ELF-1 (cell line): ENCODE measurements at places on chromosomes 16 and 17.

DNA sequence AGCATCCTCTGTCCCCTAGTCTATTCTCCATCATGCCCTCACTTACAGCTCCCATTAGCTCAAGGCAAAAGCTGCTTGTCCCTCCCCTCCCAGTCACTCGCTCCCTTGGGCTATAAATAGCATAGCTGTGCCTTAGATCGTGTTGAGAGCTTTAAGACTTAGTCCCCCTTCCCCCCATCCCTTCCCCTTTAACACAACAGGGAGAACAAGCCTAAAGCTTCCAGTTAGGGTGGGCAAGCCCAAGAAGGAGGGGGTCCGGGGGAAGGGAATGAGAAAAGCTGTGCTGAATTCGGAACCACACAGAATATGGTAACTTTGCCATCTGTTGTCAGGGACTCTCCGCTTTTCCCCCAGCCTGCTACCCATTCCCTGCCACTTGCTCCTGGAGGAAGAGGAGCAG, 4.9 kb upstream of the HIGD1B start:
- DNase-seq: peak; percentile 69

DNA sequence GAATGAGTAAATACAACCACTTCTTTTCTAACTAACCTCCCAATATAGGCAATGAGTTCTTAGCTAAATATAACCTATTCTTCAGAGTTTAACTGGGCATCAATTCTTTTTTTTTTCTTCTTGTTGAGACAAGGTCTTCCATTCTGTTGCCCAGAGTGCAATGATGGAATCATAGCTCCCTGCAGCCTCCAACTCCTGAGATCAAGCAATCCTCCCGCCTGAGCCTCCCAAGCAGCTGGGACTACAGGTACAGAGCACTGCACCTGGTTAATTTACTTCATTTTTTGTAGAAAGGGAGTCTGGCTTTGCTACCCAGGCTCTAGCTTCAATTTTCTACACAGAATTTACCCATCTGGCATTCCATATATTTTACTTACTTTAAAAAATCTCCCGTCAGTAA, 1.1 kb downstream of the METTL16 start:
- DNase-seq: no peak

DNA sequence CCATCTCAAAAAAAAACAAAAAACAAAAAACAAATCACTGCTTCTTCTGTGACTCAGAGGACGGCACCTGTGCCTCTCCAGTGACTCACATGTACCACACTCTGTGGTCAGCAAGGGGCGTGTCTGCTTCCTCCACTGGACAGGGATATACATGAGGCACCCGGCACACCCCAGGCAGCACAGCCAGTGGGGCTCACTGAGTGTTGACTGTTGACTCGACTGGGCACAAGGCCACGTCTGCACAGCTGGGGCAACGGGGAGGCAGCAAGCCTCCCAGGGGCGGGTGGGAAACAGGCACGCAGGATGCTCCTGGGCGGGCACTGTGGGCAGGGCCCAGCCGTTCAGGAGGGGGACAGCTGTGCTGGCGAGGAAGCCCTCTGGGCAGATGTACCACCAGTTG, 64.1 kb downstream of the TIMM22 start:
- DNase-seq: no peak

DNA sequence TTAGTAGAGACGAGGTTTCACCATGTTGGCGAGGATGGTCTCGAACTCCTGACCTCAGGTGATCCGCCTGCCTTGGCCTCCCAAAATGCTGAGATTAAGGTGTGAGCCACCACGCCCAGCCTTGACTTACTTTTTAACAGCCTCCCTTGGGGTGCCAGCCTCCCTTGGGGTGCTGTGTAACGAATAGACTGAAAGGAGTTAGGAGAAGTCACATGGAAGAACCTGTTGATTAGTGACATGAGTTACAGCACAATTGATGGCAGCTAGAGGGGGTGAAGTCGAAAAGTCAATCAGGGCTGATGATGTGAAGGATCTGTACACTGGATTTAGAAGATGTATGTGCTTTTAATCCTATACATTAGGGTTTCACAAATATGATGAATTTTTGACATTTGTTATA, 39.4 kb upstream of the CDR2 start:
- DNase-seq: no peak

DNA sequence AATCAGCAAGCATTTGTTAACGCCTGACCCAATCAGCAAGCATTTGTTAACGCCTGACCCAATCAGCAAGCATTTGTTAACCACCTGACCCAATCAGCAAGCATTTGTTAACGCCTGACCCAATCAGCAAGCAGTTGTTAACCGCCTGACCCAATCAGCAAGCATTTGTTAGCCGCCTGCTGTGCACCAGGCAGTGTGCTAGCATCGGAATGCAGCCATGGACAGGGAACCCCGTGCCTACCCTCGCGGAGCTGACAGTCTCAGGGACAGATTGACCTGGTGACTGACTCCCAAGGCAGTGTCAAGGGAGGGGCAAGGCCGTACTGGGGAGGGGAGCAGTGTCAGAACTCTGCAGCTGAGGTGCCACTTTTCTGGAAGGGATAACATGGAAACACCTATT, 66.9 kb downstream of the ABR start:
- DNase-seq: peak; percentile 53

DNA sequence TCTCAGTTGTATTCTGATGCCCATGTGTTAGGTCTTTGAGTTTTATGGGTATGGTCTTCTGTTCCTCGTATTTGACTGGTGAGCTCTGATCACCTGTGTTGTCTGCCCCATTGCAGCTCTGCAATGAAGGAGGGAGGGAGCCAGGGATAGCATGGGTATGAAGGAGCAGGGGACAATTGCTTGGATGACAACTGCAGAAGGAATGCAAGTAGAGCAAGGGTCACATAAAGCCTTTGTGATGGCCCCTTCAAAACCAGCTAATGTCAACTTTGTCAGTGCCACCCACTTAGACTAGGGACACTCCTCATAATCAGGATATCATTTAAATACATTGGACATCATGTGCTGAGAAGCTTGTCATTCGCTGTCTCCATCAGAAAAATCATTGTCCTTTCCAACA, 152.7 kb upstream of the MAF start:
- DNase-seq: no peak

DNA sequence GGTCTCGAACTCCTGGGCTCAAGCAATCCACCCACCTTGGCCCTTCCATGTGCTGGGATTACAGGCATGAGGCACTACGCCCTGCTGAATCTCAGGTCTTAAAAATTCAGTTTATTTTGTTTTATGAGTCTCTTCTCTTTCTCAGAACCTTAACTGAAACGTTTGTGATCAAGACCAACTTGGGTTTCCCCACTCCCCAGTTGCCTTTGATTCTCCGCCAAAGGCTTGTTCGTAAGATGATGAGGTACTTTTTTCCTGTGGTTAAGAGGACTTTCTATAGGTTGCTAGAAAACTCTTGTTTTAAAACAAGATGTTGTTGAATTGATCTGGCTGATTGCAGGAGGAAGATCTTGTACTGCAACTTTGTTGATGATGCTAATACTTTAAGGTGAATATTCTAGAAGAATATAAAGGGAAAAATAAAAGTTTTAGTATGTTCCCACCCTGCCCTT, 11.7 kb downstream of the ABCC1 start:
- no peak for DNase-seq

GRCh38 chr16:31327646-31328225, 27.2 kb upstream of the ITGAX start:
- peak; percentile 39 for DNase-seq

DNA sequence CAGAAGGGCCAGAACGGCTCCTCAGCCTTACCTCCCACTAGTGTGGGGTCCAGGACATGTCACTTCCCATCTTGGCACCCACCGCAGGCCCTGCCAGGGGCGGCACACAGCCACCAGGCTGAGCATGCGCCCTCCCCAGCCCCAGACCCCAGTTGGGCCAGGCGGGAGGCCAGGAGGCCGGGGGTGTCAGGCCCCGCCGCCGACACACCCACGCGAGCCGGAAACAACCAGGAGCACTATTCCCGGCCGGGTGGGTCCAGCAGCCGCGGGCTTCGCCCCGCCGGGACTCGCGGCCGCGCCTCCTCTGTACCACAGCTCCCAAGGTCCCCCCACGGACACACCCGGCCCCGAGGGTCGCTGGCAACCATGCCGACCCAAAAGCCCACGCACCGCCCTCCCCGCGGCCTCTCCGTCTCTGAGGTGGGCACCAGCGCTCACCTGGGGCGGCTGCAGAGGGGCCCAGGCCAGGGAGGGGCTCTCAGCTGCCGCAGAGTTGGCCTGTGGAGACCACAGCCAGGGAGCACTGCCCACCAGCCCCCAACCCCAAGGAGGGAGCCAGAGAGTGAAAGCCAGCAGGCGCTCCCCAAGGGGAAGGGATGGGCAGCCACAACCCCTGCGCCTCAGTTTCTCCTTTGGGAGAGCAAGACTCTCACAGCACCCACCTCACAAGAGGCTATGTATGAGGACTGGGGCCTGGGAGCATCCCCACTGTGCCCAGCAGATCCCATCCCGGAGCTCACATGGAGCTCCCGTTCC, 18.0 kb downstream of the B9D1 start:
- DNase-seq: no peak

- no peak for DNase-seq
Observed at GRCh38 chr17:34614698-34615097, 35.3 kb downstream of the TMEM132E start.

DNA sequence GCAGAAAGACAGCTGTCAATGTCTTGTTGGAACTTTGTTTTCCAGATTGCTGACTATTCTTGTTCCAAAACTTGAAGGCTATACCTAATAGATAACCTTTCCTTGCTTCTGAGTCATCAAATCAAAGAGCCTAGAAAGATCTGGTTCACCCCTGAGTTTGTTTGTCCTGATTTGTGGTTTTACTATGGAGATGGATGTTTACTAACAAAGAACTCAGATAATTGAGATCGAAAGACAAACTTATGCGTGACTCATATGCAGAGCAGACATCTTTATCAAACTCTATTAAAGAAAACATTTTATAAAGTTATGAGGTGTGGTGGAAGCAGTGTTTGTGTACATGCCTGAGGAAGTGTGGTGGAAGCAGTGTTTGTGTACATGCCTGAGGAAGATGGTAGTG, 311.1 kb upstream of the TBX2 start:
- no peak for DNase-seq

DNA sequence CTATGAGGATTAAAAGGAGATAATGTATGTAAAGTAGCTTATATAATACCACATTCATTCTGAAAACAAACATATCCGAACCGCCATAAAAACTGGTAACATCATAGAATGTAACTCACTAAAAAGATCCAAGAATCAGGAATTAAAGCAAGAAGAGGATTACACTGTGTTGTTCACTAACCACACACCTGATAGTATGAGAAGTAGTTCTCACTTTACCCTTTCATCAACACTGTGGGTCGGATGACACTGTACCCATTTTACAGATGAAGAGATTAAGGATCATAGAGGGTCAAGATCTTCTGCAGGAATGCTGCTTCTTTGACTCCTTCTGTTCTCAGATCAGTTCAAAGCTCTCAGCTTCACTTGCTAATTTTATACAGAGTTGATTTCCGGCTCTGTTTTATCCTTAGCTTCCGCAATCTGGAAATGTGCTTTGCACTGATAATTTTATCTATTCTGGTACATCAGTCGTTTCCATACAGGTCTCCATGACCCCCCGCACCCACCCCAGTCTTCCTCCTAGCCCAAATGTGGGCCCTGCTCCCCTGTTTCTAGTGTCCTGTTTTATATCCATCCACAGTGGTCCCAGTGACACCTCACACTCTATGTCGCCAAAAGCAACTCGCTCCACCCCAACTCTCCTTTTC, 288.6 kb upstream of the CCL2 start:
- DNase-seq: no peak

- DNase-seq: no peak
Observed at GRCh38 chr16:73150786-73151185, 102.9 kb upstream of the ZFHX3 start.

DNA sequence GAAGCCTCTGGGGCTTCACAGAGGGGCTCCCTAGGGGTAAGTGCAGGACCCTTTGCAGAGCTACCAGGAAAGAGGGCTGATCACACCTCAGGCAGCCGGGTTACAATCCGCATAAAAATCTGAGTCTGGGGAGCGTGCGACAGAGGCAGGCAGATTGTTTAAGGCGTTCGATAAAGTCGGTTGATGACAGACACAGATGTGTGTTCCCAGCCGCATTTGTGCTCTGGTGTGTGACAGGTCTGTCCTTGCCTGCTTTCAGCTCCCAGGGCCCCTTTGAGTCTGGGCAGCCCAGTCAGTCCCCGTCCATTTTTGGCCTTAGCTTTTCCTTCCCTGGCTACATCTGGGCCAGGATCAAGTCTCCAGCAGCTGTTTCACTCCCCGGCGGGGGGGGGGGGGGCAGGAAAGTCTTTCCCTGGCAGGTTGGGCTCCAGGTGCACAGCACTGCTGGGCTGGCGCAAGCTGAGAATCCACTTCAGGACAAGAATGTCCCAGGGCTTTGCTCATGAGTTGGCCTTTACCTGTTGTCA, 1.3 kb upstream of the ZACN start:
- DNase-seq: peak; percentile 42

DNA sequence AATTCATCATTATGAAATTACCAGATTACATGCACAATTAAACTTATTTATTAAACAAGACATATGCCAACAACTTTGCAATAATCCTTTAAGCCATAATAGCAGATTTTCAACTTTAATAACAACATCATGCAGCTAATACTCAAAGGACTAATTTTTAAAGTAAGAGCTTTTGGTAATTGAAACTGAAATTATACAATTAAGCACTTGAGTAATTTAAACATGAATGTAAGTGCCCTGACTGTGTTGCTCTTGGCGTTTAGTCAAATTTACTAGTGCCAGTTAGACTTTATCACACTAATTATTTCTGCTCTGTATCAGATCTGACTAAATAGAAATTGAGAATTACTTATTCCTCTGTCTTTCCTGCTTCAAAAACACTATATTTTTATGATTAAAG, 46.8 kb upstream of the PSMD7 start:
- DNase-seq: no peak

- peak; percentile 47 for DNase-seq
Observed at GRCh38 chr17:34620458-34620857, 41.1 kb downstream of the TMEM132E start.

DNA sequence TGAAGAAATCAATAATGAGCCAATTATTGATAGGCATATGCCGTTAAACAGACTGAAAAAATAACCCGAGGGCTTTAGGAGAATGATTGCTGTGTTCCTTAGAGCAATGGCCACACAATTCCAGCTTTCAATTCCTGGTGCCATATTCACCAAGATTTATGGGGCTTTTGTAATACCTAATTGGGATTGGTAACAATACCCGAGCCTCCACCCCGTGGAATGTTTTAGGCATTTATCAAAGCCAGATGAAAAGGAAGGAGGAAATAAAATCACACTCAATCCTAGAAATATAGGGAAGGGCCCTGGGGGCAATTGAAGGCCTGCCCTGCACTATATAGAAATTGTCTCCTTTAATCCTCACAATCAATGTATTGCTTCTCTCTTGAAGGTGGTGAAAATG, 42.1 kb upstream of the MLYCD start:
- no peak for DNase-seq

DNA sequence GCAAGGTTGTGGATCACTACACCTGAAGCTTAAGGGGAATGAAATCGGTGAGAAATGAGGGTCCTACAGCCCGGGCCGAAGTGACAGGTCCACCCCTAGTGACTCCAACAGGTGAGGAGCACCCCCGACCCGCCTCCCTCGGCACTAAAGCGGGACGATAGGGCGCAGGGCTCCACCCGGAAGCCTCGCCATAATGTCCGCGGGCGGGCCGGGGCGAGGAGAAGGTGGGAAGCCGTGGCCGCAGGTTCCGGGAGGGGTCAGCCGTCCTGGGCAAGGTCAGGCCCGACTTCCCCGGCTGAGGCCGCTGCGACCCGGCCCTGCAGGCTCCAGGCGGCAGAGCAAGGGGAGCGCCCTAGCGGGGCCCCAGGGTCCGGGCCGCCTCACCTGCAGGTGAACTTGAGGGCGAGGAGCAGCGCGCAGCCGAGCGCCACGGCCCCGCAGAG, 543 bp downstream of the TXNDC11 start:
- DNase-seq: no peak
